ENCODE measurements at places on chromosomes 1 and 21. TPM values are rescaled to one million over a fixed set of nuclear protein-coding genes. Genes with fewer than 3 reads are reported as not detected.

SDHB gene
- total RNA-seq: 208 TPM

CYP4X1 gene
- 0.57 TPM for total RNA-seq

SPATA1 gene
- total RNA-seq: 1.3 TPM

GPA33 gene
- total RNA-seq: 438 TPM

KIAA0040 gene
- total RNA-seq: 14.0 TPM

SERINC2 gene
- total RNA-seq: 212 TPM

IGFN1 gene
- 0.16 TPM for total RNA-seq

ATP6V1G3 gene
- not detected for total RNA-seq

MTMR11 gene
- total RNA-seq: 168 TPM

FNDC7 gene
- total RNA-seq: not detected

ICOSLG gene
- total RNA-seq: 4.0 TPM

UTS2 gene
- total RNA-seq: 0.20 TPM

RNF11 gene
- total RNA-seq: 46.8 TPM

C1orf52 gene
- total RNA-seq: 19.9 TPM

NUDT4B gene
- 1.7 TPM for total RNA-seq

SLC35F3 gene
- 0.13 TPM for total RNA-seq

FMO2 gene
- total RNA-seq: 1.1 TPM
